ENCODE measurements at places on chromosomes 3 and 15. TPM values are rescaled to one million over a fixed set of nuclear protein-coding genes. Genes with fewer than 3 reads are reported as not detected.

MELTF gene
- total RNA-seq: 3.5 TPM

GRCh38 chr3:23457697-23458096, 254.6 kb downstream of the UBE2E2 start:
- no peak for DNase-seq

DNA sequence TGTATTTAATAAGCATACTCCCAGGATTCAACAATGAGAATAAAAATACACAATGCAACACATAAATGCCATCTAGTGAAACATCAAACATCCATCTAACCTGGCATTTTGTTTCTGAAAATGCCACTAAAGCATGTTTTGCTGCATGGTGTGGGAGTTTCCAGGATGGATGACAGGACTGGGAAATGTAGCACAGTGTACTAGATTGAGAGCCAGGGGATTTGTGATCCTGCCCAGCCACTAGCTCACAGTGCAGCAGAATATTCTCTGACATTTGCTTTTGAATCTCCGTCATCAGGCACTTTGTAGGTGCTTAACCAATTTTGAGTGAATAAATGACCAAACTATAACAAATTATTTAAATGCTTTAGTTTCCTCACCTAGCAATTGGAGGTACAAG, 404.8 kb downstream of the GAP43 start:
- DNase-seq: no peak

CCR3 gene
- total RNA-seq: not detected

DNA sequence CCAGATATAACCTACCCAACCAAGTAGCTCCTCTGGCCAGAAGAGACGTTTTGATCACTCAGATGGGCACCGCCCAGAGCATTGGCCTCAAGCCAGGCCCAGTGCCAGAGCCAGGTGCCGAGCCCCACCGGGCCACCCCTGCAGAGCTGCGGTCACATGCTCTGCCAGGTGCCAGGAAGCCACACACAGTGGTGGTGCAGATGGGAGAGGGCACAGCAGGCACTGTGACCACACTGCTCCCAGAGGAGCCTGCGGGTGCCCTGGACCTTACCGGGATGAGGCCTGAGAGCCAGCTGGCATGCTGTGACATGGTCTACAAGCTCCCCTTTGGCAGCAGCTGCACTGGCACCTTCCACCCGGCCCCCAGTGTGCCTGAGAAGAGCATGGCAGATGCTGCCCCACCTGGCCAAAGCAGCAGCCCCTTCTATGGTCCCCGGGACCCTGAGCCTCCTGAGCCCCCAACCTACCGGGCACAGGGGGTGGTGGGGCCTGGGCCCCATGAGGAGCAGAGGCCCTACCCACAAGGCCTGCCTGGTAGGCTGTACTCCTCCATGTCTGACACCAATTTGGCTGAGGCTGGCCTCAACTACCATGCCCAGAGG, 19.1 kb upstream of the APEH start:
- no peak for DNase-seq

GRCh38 chr3:51434746-51435327, 43.8 kb downstream of the RBM15B start:
- no peak for DNase-seq

AMT gene
- 1.1 TPM for total RNA-seq

DNA sequence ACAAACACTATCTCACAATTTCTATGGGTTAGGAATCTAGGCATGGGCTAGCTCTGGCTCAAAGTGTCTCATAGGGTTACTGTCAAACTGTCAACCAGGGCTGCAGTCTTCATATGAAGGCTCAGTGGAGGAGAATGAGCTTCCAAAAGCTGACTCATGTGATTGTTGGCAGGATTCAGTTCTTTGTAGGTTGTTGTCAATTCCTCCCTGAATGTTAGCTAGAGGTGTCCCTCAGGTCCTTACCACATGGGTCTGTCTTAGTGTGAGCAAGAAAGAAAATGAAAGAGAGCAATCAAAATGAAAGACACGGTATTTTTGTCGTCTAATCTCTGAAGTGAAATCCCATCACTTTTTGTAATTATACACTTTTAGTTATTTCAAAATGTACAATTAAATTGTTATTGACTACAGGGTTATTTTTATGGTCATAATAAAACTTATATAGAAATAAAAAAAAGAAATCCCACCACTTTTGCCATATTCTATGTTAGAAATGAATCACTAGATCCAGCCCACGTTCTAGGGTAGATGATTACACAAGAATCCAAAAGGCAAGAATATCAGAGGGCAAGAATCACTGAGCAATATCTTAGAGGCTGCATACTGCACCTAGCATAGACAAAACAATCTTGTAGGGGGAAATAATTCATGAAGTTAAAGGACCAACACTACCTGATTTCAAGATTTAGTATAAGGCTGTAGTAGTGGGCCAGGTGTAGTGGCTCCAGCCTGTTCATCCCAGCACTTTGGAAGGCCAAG, 8.4 kb downstream of the ACSBG1 start:
- no peak for DNase-seq

Data from esophagus squamous epithelium (tissue), 5 donors.